Urinary bladder (tissue), 4 donors: ENCODE measurements at places on chromosomes 1 and 21.

DNA sequence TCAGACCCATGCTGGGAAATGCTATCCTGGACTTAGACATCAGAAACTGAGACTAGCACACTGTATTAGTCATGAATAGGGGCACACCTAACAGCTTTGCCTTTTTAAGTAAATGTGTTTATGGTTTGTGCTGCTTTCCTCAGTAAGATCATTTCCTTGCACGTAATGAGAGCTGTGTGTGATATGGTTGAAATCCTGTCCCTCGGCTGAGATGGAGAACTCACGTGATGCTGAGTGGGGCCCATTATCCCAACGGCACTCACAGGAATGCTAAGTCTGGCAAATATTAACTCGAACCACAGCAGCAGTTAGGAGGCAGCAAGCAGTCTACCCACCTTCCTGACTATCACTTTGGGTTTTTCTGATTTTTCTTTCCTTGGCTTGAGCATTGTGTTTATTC, 38.2 kb downstream of the BCL9 start:
- DNase-seq, result no peak

DNA sequence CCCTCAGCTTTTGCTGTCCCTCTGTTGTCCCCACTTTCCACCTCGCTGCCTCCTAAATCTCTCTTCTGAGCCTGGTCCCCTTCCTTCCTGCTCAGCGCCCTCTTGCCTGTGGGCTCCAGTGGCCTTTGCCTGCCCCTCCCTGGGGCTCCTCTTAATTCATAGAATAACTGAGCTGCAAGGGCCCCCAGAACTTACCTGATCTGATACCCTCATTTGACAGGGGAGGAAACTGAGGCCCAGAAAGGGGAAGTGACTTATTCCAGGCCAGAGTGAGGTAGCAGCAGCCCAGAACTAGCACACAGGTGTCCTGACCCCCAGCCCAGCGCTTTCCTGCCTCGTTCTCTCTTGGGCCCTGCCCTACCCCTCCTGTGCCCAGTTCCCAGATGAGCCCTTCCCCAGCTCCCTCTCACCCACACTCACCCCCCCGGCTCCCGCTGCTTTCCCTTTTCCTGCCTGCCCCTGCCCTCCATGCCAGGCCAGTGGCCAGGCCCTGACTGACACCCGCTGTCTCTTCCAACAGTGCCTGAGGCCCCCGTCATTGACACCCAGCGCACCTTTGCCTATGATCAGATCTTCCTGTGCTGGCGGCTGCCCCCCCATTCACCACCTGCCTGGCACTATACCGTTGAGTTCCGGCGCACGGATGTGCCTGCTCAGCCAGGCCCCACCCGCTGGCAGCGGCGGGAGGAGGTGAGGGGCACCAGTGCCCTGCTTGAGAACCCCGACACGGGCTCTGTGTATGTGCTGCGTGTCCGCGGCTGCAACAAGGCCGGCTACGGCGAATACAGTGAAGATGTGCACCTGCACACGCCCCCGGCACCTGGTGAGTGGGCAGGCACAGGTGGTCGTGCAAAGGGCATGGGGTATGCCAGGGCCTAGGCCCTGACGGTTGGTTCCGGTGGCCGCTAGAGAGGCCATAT, 5.7 kb downstream of the TRIM46 start:
- DNase-seq, result no peak

- no peak for DNase-seq
Observed at GRCh38 chr21:28953247-28953646, 39.4 kb downstream of the LTN1 start.

GRCh38 chr1:216306830-216307229, 116.4 kb downstream of the USH2A start:
- DNase-seq, result no peak

- no peak for DNase-seq
Observed at GRCh38 chr1:3319874-3320245, 134.6 kb upstream of the ARHGEF16 start.

- no peak for DNase-seq
Observed at GRCh38 chr1:220786337-220787068, at the start of gene MTARC1. MTARC1 (plus strand) TSS chr1:220786913; CDS start chr1:220786945, 32 bp downstream.

DNA sequence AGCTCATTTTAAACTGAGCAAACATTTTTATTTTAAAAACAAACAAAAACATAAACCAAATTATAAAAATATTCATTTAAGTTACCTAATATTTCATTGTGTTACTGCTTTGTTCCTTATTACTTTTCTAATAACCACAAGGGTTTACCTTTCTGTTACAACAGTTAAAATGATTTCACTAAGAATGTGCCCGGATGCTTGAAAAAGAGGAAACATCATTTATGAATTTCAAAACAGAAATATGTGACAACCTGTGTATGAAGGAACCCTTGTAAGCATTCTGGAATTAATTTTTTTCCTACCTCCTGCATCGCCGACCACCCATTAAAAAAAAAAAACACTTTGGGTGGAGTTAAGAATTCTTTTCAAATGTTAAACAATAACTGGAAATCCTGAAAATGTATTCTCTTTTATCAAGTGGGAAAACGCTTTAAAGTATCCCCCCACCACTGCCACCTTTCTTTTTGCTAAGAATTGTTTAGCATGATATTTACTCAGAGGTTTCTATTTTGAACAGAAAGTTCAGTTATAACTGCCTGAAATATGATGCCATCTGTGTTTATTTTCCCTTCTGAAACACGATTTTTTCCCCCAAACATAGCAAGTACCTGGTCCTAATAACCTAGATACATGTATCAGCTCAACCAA, 9.1 kb downstream of the CYYR1 start:
- no peak for DNase-seq

- DNase-seq, result no peak
Observed at GRCh38 chr1:12132078-12132477, 34.7 kb upstream of the TNFRSF1B start.

GRCh38 chr1:159780583-159781582, at the start of gene DUSP23:
DUSP23 (plus strand) TSS chr1:159780962; CDS start chr1:159781101, 139 bp downstream.
- DNase-seq, result peak; percentile 95

- no peak for DNase-seq
Observed at GRCh38 chr1:56617141-56617540, 28.0 kb upstream of the PRKAA2 start.

DNA sequence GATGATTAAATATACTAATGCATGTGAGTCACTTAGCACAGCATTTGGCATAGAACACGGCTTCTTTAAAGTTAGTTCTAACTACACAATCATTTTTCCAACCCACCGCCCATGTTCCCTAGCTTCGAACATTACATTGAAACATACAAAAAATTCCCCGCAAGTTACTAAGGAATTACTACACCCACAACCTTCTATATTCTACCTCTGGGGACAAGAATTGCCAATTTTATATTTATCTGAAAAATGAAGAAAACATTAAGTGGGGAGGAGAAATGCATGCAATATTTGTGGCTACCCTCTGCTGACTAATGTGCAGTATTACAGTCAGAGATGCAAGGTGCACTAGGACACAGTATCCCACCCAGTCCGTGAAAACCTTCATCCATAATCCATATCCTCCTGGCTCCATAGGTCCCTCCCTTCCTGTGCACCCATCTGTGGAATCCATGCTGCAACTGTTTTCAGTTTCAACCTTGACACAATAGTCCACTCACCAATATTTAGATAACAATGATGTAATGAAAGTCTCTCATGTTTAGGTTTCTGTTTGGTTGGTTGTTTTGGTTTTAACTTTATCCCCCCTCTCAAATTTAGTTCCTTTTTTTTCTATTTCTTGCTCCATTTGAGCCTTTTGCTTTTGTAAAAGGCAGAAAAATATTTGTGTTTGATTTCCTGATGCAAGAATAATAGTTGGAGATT, 31.6 kb downstream of the RGS5 start:
- no peak for DNase-seq
